NCI-H187 treated with DMSO at 0.1 percent for 48 hours (cell line): ENCODE measurements at places on chromosomes 4 and X.

- no peak for DNase-seq
These were observed 793.9 kb downstream of the ADGRL3 start for GRCh38 chr4:61994036-61994435.

DNA sequence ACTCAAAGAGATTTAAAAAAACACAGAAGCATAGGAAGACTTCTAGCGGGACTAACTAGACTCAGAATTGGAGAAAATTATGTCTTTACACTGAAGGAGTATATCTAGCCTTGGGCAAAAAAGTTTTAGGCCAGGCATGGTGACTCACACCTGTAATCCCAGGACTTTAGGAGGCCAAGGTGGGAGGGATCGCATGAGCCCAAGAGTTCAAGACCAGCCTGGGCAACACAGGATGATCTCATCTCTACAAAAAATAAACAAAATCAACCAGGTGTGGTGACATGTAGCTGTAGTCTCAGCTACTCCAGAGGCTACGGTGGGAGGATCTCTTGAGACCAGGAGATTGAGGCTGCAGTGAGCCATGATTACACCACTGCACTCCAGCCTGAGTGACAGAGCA is 99.5 kb downstream of the NEUROG2 start:
- DNase-seq, result no peak

DNA sequence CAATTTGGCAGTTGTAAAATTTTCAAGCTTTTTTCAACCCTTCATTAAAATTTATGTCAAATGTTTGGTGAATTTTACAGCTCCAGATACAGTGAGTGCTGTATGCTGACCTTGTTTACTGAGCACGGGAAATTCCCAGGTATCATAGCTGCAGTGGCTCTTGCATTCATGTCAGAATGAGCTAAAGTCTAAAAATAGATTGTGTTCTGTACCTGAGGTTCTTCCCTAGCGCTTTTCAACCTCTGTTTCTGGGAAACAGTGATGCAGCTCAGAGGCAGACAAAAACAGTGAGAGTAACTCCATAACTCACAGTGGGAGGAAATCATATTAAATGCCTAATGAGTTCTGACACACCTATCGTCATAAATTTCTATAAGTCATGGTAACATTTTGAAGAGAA is 393.8 kb upstream of the GNPDA2 start:
- DNase-seq, result no peak

GRCh38 chrX:136170139-136170800 is 22.9 kb downstream of the FHL1 start:
- DNase-seq, result no peak

DNA sequence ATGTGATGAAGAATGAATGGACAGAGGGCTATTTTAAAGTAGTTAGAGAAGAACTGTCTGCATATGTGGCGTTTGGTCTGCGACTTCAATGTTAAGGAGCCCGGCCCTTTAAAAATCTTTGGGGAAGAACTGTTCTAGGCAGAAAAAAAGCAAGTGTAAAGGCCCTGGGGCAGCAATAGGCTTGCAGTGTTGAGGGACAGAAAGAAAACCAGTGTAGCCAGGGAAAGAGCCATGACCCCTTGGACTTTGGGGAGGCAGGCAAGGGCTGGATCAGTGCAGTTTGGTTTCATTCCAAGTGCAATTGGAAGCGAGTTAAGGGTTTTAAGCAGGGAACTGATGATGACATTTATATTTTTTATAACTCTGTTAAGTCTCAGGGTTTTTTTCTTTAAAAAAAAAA is 7.9 kb downstream of the GLA start:
- no peak for DNase-seq

DNA sequence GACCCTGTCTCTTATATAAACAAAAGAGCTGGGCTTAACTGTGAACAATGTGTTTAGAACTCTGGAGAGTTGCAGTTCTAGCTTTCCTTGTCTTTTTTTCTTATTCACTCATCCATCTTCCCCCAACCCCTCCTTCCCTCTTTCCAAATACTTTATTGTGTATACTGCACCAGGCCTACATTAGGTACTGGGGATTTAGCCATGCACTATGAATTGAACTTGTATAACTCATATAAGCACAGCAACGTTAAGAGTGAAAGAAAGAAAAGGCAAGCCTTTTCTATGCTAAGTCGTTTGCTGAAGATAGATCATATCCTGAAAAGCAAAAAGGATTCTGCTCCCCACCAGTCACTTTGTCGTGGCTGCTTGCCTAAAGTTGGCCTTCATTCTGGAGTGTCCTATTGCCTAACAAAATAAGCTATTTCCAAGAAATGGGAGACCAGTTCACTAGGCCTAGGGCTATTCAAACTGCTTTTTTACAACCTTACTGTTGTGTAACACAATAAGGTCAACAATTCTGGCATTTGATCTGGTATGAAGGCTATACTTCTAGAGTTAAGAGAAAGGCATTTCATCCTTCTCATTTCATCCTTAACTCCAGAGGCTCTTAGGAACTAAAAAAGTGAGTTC is 32.2 kb downstream of the CCNI start:
- no peak for DNase-seq

DNA sequence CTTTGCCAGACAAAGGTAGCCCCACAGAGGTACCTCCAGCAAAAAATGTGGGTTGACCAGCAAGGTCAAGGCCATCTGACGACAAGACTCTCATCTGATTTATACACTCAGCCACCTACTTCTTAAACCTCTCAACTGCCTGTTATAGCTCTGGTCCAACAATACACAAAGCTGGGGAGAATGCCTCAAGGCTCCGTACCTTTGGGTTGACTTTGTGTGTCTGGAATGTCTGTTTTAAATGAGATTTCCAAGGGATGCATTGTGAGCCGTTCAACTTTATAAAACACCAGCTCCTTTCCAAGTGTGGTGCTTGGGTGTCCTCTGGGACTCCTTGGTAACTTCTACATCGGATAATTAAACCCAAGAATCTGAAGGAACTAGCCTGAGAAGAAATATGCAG is 167.0 kb upstream of the RPL34 start:
- DNase-seq, result no peak

- no peak for DNase-seq
These were observed 157.5 kb upstream of the ITM2A start for GRCh38 chrX:79524642-79525041.

DNA sequence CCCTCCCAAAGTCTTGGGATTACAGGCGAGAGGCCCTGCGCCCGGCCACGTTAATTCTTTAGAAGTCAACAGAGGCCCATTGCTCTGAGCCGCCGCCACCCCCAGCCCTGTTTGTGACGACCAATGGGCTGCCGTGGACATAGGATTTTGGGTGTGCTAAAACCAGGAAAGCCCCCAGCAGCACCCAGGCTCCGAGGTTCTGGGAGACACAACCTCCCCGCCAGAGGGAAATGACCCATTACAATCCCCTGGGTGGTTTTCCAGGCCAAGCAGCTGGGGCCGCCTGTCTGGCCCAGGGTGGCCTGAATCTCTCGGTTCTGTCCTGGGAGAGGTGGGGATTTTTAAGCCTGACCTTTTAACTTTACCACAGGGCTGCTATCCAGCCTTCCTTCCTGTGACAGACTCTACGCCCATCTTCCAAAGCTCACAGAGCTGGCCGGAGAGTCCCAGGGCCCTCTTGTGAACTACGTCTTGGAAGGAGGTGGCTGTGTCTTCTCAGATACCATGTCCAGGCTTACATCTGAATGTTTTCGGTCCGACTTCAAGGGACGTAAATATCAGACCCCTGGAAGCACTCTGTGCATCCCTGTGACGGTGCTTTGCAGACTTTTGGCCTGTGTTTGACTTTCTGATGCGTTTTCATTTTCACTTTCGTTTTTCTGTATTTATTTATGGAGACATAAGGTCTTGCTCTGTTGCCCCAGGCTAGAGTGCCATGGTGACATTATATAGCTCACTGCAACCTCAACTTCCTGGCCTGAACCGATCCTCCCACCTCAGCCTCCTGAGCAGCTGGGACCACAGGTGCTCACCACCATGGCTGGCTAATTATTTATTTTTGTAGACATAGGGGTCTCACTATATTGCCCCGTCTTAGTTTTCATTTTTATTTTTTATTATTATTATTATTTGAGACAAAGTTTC is 36.0 kb downstream of the P2RY8 start:
- DNase-seq, result no peak

- DNase-seq, result no peak
These were observed 17.1 kb downstream of the DDX3X start for GRCh38 chrX:41350976-41351569.

GRCh38 chrX:118548841-118549240 is 53.2 kb downstream of the DOCK11 start:
- no peak for DNase-seq

- DNase-seq, result no peak
These were observed 10.6 kb downstream of the CLTRN start for GRCh38 chrX:15653961-15654360.

DNA sequence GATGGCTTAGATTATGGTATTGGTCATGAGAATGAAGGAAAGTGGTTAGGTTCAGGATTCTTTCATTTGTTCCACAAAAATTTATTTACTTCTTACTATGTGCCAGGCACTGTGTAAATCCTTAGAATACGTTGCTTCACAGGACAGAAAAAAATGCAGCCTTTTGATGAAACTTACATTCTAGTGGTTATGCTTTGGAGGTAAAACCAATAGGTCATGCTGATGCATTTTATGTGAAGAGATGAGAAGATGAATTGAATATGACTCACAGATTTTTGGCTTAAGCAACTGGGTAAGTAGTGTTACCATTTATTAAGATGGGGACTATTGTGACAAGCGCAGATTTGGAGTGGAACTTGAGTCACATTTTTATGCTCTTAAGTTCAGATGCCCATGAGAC is 165.3 kb downstream of the GLRA2 start:
- DNase-seq, result no peak

- DNase-seq, result no peak
These were observed 167.6 kb downstream of the DKK2 start for GRCh38 chr4:106868381-106869035.

DNA sequence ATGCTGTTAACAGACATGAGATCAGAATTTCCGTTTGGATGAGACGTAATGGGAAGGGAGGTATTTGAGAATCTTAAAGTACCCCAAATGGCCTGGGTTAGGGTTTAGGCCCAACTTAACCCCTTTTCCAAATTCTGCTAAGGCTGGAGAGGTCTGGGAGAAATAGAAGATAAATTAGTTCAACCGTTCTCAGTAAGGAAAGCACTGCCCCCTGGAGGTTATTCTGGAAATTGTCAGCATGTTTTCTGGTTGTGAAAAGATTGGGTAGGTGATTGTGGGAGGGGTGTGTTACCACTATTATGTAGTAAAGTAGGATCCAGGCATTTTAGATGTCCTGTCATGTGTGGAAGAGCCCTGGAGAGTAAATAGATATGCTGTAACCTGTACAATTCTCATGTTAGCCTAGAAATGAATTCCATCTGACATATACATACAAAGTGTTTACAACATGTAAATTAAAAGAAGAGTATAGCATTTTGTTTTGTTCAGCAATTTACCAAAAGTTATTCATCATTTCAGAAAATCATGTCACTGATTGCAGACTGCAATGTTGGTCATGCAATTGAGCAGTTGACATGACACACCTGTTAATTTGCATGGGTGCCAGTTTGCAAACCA is 26.8 kb upstream of the GRXCR1 start:
- DNase-seq, result peak; percentile 49

GRCh38 chr4:55955710-55956109 is 7.0 kb downstream of the CEP135 start:
- no peak for DNase-seq

DNA sequence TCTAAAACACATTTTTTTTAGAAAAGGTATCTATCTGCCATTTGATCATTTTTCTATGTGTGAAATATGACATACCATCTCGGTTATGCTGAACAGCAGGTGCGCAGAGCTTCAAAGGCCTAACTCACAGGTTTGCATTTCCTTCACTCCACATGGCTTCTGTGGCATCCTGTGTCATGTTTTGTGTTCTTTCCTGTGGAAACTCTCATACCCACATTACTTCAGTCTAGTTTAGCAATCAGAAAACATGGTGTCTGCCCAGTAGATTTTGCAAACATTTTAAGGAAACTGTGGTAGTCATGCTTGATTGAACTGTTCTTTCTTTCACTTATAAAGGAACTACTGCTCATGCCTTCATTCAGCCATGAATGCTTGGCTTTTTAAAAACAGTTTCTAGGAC is 11.3 kb upstream of the ARAP2 start:
- DNase-seq, result no peak
